Epithelial cell of proximal tubule (primary cell): ENCODE measurements at places on chromosomes 5 and 9. TPM values are rescaled to one million over a fixed set of nuclear protein-coding genes. Genes with fewer than 3 reads are reported as not detected.
A peak's percentile ranks its signal among the peaks of the same experiment; 100 is the strongest.

DNA sequence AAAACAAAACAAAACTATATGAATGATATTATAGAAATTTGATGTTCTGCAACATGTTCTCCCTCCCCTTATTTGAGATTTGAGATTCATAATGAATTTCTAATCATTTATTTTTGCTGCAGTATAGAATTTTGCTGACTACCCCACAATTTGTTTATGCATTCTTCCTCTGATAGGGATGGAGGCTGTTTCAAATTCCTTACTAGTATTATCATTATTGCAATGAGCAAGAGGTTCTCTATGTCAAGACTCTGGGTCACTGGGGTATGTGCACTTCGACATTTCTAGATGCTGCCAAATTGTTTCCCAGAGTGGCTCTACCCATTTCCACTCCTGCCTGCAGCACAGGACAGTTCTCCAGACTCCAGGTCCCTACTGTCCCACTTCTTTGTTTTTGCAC, 54.9 kb upstream of the DAB2IP start:
- DNase-seq = no peak

The GADD45G gene
- not detected in 2 replicates for total RNA-seq

GRCh38 chr9:117746263-117746662, 42.1 kb downstream of the TLR4 start:
- DNase-seq = no peak

The GABRG2 gene
- total RNA-seq = not detected in 2 replicates

- DNase-seq = no peak
Measured at GRCh38 chr5:172988276-172988675, 4.7 kb downstream of the ATP6V0E1 start.

The RMI1 gene
- total RNA-seq = 3.4 and 5.6 TPM in 2 replicates

DNA sequence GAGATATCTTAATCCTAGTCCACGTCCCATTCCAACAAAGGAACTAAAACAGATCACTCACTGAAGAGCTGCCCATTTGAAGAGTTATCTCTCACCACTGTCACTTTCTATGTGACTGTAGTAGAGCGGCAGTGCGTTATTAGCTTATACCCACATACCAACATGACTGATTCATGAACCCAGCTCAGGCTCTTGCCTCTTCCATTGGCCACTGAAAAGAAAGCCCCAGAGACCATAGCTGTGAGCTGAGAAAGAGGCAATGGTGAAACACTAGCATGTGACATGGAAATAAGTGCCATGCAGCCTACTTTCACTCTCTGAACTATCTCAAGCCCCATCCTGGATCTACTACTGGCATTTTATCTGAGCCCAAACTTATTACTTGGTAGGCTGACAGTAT, 151.7 kb upstream of the MOCS2 start:
- no peak for DNase-seq

The PCDHA11 gene
- not detected in 2 replicates for total RNA-seq

- DNase-seq = no peak
Measured at GRCh38 chr9:134289241-134289875, 36.9 kb upstream of the RXRA start.

GRCh38 chr5:170266570-170267381, 30.8 kb downstream of the LCP2 start:
- no peak for DNase-seq

The PCDHB4 gene
- not detected in 2 replicates for total RNA-seq

GRCh38 chr9:89994988-89995613, 390.3 kb downstream of the GADD45G start:
- no peak for DNase-seq

The NMUR2 gene
- total RNA-seq = 0.22 TPM in 1 of 2 replicates, not detected in the other

DNA sequence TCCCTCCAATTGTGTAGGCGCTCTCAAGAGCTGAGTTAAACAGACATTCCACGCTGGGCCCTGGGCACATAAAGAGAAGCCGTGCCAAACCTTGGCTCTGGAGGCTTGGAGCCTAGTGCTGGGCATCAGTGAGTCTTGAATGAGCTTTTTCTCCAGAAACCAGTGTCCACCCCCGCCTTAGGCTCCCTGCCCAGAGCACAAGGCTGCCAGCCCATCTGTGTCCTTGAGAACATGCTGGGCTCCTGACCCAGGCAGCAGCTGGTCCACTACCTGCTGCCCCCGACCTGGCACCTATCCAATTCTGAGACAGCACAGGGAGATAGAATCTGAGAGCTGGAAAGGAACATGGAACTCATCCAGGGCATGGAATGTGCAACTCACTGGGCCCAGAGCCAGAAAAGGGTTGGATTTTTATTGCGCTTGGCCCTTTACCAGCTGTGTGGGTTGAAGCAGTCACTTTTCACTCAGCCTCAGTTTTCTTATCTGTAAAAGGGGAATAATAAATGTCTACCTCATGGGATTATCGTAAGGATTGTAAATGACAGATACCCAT, 92.4 kb upstream of the CPLX2 start:
- peak; percentile 9 for DNase-seq

DNA sequence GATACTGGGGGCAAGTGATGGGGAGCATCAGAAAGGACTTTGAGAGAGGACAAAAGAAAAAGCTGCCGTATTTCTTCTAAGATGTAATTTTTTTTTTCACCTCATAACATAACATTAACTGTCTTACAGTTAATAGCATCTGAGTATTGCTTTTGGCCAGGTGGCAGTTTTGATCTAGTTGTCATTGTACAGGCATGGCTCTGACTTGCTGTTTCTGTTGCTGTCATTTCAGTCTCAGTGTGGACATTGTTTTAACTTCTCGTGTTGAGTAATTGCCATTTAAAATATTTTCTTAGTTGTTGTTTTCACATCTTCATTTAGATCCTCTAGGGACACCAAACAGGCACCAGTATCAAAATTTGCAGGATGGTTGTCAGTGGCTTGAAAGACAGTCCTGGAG, 12.4 kb downstream of the SMAD5 start:
- no peak for DNase-seq

The FGF1 gene
- 1.2 and 4.7 TPM in 2 replicates for total RNA-seq

The FOXI1 gene
- total RNA-seq = not detected in 2 replicates

The OLFML2A gene
- 3.5 and 7.0 TPM in 2 replicates for total RNA-seq

The FPGS gene
- 104 and 132 TPM in 2 replicates for total RNA-seq

DNA sequence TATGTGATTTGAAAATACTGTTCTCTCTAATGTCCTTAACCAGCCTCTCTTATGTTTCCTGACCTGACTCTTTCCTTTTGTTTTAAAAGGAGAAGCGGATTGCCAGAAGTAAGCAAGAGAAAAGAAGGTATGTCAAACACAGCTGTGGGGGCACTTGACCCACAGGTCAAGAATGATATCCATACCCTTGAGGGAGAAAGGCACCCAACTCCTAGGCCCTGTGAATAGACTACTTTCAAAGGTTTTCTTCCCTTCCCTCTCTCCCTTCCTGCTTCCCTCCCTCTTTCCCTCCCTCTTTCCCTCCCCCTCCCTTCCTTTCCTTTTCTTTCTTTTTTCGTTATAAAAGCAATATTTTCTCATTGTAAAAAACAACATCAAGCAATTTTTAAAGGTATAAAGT, 306.8 kb downstream of the TRPM3 start:
- no peak for DNase-seq

The FAT2 gene
- total RNA-seq = under 0.01 and 0.07 TPM in 2 replicates

GRCh38 chr5:50958852-50959457, 292.5 kb downstream of the PARP8 start:
- no peak for DNase-seq

The SARDH gene
- total RNA-seq = 0.07 and 0.92 TPM in 2 replicates

DNA sequence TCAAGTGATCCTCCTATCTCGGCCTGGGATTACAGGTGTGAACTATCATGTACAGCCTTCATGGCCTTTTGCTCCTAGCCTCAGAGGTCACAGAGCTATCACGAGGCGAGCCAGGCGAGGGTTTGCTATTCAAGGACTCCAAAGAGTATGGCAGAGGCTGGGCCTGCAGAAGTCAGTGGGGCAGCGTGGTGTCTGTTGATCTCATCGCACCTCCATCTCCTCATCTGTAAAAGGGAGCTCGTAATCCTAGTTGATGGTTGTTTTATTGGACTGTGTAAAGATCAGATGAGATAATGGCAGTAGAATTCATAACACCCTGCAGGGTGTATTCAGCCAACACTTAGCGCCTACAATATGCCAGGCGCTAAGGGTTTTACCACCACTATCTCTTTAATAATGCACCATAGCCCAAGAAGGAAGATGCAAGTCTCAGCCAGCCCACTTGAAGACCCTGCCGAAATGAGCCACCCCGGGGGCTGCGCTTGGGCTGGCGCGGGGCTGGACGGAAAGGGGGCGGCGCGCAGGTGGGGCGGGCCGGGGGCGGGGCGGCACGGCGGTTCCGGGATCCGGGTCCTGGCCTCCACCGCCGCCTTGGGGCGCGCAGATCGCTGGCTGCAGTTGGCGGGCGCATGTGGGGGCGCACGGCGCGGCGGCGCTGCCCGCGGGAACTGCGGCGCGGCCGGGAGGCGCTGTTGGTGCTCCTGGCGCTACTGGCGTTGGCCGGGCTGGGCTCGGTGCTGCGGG, at the start of gene GALNT12:
Gene GALNT12, plus strand, starts transcription at position 601 of the 744 bp plus-strand sequence. Its CDS starts 29 bp downstream, at position 630.
- DNase-seq = no peak
